ENCODE measurements at places on chromosomes 4 and X.

- no peak for DNase-seq
These were observed 40.5 kb downstream of the AFF2 start for GRCh38 chrX:148540671-148541583.

DNA sequence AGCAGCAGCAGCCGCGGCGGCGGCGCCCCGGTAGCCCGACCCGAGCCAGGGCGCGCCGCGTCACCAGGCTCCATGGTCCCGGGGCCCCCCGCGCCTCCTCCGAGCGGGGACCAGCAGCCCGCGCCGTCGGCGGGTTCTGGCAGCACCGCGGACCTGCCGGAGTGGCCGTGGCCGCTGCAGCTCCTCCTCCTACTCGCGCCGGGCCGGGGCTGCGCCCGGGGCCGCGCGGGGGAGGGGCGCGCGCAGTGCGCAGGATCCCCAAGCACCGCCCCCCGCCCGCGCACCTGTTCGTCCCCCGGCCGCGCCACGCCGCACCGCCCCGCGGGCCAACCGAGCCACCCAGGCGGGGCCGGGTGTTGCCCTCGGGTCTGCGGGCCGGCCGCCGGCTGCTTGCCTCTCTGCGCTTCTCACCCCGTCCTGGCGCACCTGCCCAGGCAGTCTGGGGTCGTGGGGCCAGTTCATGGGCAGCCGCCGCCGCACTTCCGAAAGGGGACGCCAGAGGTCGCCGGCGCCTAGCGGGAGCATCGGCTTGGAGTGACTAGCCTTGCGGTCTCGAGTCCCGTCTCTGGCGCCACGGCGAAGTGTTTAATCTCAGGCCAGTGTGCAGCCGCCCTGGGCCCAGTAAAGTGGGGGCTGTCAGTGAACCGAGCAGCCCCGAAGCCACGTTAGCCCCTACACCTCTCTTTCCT lies at the start of gene SLC9A7:
TSS of gene SLC9A7 (minus strand) at position 163 of the 689 bp plus-strand sequence. CDS start at position 74, 89 bp downstream.
- DNase-seq = peak; percentile 52

GRCh38 chrX:45735571-45735970 lies 534.9 kb upstream of the DIPK2B start:
- no peak for DNase-seq

DNA sequence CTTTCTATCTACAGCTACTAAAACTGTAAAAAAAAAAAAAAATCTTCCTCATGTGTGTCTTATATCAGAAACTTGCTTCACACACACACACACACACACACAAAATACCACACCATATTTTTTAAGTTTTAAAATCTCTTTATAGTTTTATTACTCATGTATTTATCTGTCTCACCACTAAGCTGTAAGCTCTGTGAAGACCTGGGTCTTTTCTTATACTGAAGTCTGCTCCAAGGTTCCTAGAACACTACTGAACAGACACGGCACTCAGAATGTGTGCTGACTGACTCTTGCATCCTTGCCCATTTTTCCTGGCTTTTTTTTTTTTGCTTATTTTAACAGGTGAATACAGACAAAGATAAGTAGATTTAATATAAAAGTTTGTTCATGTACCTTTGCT lies 135.6 kb upstream of the CXXC4 start:
- no peak for DNase-seq

DNA sequence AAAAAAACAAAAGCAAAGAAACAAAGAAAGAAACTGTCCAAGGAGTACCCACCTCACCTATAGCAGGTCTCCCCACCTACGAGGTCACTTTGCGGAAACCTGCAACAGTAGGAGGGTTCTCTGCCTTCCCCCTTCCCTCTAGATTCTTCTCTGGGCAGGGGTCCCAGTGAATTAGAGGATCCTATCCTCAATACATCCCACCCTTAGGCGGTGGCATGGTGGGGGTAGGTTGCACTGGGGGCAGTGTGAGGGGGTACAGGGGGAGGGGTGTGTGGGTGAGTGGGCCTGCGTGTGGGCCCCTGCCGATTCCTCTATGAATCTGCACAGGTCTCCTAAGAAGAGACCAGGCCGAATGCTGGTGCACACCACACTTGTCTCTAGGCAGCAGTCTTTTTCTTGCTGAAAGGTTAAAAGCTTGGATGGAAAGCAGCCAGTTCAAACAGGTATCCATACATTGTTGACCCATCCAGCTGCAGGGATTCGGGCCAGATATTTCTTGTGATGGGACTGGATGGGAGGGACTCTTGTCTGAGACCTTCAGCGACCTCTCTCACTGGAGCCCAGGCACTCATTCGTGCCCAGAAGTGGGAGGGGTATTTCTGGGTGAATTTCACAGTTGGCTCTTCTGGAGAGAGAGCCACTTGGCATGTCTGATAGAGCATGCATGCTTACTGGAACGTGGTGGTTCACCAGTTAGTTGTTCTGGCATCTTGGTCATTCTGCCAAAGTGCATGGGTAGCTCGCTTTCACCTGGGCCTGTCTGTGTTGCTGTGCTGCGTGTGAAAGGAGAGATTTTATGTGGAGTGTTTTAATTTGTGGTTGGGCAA lies 65.6 kb downstream of the NBDY start:
- no peak for DNase-seq

GRCh38 chrX:45689971-45690370 lies 489.3 kb upstream of the DIPK2B start:
- no peak for DNase-seq

- DNase-seq = no peak
These were observed 70.8 kb upstream of the EPGN start for GRCh38 chr4:74237425-74237966.

GRCh38 chr4:48799157-48799556 lies 19.1 kb upstream of the FRYL start:
- DNase-seq = no peak

GRCh38 chr4:79450053-79450452 lies 42.0 kb upstream of the GK2 start:
- DNase-seq = no peak

GRCh38 chr4:184329659-184330400 lies 112.2 kb upstream of the ENPP6 start:
- no peak for DNase-seq

DNA sequence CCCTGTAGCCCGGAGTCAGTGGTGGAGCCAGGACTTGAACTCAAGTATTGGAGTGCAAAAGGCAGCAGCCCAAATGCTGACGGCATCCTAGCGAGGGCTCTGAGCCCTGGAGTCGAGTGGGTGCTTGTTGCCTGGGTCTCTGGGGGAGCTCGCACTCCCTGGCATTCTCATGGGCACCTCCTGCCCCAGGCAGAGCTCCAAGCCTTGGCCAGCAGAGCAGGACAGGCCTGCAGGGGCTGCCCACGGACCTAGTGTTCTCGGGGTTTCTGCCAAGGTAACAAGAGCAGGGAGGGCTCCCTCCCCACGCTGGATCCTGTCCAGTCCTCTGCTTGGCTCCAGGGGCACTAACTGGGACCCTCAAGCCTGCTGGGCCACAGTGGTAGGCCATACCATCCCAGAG lies 17.6 kb upstream of the WFS1 start:
- no peak for DNase-seq

GRCh38 chr4:3314706-3315260 lies 22.0 kb downstream of the RGS12 start:
- no peak for DNase-seq

GRCh38 chrX:124250835-124251437 lies 81.5 kb upstream of the TEX13D start:
- DNase-seq = no peak

GRCh38 chr4:153651587-153651986 lies 32.5 kb upstream of the TLR2 start:
- DNase-seq = no peak

GRCh38 chrX:103831803-103832544 lies at the start of gene RAB9B:
Gene RAB9B (minus strand): TSS chrX:103832257. CDS start chrX:103825784, 6,473 bp downstream.
- DNase-seq = peak; percentile 27

GRCh38 chr4:37818752-37819151 lies 7.7 kb upstream of the PGM2 start:
- DNase-seq = no peak

DNA sequence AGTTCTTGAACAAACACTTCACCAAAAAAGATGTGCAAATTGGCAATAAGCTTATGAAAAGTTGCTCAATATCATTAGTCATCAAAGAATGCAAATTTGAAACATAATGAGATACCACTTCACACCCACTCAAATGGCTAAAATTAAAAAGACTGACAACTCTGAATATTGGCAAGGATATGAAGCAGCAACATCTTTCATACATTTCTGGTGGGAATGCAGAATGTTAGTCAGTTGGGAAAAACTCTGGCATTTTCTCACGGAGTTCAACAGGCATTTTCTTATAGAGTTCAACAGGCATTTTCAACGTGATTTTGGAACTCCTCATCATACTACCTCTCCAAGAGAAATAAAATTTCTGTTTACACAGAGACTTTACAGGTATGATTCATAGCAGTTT lies 297.4 kb upstream of the MAGEC2 start:
- no peak for DNase-seq

DNA sequence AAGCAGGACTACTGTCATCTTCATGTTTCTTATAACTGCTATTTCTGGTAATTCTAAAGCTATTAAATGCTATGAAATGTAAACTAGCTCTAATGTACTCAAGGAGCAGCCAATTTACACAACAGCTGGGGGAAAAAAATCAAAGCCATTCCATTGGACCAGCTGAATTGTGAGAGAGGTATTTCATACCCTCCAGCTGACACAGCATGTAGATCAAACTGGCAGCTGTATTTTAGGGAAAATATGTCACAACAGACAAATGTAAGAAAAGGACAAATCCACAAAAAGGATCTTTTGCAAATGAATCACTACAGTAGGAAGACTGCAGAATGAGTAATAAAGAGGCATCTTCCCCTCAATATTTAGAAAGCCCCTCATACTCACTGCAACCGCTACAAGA lies 65.2 kb upstream of the FAM47B start:
- no peak for DNase-seq

GRCh38 chrX:151870602-151871001 lies 42.1 kb upstream of the MAGEA4 start:
- DNase-seq = no peak

DNA sequence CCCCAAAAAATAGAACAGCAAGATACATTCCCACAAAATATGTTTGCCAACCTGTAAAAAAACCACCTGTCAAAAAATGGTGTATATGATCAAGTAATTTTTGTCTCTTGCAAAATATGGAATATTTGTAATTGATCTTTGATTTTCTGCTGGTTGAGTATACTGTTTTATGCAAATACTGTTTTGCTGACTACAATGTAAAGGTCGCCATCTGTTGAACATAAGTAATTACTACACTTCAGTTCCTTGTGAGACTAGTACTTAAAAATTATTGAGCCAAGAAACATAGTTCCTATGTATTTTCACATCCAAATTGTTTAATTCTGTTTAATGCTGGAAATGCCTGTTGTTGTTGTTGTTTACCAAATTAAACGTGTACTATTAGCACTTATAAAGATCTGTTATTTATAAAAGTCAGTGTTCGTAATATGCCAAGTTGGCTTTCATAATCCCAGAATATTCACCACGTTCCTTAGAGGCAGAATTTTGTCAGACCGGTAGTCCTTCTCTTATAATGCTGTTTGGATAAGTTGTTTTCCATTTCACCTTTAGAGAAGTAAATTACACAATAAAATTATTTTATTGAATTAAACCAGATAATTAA lies 144.2 kb downstream of the PDLIM5 start:
- DNase-seq = no peak

DNA sequence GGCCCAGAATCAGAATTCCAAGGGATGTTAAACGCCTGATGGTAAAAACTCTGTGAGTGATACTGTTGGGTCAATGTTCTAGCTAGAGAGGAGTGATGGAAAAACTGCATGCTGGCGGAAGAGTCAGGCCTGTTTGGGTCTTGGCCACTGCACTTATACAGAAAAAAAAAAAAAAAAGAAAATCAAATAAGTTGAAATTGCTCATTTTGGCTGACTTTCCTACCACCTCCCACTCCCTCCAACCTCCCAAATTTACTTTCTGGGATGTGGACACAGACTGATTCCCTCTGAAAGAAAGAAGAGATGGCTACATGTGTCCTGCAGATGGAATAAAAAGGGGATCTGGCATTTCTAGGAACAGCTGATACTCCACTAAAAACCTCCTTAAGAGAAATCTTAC lies 234.1 kb upstream of the GIMD1 start:
- DNase-seq = no peak

DNA sequence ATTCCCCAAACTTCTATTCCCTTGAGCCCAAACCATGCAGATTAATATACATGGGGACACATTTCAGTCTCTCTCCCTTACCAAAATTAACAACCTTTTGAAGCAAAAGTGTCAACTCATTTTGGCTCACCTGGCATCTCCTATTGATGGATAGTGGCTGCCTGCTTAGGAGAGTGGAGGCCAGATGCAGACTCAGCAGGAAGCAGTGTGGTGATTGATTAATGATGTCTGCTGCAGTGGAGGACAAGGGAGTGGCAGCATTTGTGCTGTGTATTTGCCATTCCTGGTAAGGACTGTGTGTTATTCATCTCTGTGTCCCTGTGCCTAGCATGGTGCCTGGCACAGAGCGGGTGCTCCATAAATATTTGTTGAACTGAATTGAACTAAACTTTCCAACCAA lies 590.1 kb downstream of the RAB28 start:
- no peak for DNase-seq

- DNase-seq = no peak
These were observed 6.6 kb downstream of the ARL9 start for GRCh38 chr4:56512166-56512565.

- no peak for DNase-seq
These were observed 58.8 kb upstream of the ENPEP start for GRCh38 chr4:110417136-110417535.
